Panc1 (cell line): ENCODE measurements at places on chromosomes 16 and 17.

GRCh38 chr17:40932608-40933007, 4.8 kb downstream of the KRT23 start:
- DNase-seq: no peak

GRCh38 chr16:72171236-72171635, 719 bp downstream of the PMFBP1 start:
- no peak for DNase-seq

- no peak for DNase-seq
These were observed 26.4 kb downstream of the DUS2 start for GRCh38 chr16:68049449-68049848.

- DNase-seq: no peak
These were observed 88.6 kb upstream of the BRD7 start for GRCh38 chr16:50457423-50457822.

- DNase-seq: no peak
These were observed 12.3 kb downstream of the GLIS2 start for GRCh38 chr16:4328046-4328781.

DNA sequence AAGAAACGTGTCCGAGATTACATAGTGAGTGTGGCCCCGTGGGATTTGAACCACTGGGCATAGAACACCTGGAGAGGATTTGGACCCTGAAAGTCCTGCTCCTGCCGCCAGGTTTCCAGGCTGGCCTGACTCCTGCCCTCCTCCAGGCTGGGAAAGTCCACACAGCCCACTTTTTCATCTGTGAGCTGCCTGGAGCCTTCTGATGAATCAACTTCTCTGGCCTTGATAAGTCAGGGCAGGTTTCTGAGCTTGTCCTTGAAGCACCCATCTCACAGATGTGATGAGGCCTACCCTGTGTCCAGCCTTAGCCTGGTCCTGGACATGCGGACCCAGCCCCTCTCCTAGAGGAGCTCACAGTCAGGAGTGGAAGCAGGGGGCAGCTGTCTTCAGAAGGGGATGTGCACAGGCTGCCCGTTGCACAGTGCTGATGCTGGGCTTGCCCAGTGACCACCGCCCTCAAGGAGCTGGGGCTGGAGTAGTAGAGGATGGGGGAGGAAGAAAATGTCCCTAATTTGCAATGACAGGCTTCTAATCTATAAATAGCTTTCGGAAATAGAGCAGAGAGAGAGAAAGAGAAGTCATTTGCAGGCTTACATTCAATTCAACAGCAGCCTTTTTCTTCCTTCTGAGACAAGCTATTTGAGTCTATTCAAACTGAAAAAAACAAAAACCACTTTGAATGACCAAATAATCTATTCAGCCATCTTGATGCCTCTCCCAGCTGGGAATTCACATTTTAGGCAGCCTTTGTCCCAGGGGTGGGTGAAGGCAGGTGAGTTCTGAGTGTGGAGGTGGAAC, 73.5 kb upstream of the DNAJA2 start:
- DNase-seq: no peak

DNA sequence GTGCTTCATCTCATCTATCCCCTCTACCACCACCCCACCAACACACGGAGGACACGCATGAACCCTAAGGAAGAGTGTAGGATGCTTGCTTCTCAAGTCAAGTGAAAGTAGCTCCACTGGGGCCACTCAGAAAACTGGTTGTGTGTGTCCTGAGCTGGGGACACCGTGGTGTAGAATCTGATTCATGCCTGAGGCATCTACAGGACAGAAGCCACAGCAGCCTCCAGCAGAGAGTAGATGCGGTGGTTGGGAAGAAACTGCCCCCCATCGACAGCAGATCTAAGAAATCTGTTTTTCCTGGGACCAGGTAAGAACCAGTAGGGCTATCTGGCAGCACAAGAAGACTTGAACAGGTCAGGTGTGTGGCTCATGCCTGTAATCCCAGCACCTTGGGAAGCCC, 51.9 kb upstream of the HLF start:
- DNase-seq: no peak

GRCh38 chr16:3797473-3797872, 80.1 kb upstream of the TRAP1 start:
- DNase-seq: no peak

- no peak for DNase-seq
These were observed 10.4 kb upstream of the CUEDC1 start for GRCh38 chr17:57965521-57966160.

- DNase-seq: no peak
These were observed 10.0 kb upstream of the PHLPP2 start for GRCh38 chr16:71734511-71734910.

GRCh38 chr17:55308613-55309391, 44.0 kb downstream of the HLF start:
- no peak for DNase-seq

- DNase-seq: no peak
These were observed 52.5 kb upstream of the MTSS2 start for GRCh38 chr16:70738083-70738977.

GRCh38 chr17:80441133-80441578, 26.2 kb downstream of the ENDOV start:
- DNase-seq: no peak

DNA sequence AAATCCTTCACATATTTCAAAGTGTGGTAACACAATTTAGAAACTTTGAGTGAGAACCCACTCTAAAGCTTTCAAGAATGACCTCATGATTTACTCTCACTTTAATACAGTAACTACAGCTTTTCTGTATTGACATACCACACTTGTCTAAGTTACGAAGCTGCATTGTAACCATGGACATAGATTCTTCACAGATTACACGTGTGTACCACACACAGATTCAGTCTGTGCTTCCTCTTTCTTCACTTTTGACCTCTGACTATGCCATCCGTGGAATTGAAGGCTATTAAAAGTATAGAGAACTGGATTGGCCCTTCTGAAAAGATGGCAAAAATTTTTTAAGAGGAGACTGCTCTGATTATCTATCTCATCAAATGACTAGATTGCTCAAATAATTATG, 172.7 kb downstream of the TANC2 start:
- no peak for DNase-seq

DNA sequence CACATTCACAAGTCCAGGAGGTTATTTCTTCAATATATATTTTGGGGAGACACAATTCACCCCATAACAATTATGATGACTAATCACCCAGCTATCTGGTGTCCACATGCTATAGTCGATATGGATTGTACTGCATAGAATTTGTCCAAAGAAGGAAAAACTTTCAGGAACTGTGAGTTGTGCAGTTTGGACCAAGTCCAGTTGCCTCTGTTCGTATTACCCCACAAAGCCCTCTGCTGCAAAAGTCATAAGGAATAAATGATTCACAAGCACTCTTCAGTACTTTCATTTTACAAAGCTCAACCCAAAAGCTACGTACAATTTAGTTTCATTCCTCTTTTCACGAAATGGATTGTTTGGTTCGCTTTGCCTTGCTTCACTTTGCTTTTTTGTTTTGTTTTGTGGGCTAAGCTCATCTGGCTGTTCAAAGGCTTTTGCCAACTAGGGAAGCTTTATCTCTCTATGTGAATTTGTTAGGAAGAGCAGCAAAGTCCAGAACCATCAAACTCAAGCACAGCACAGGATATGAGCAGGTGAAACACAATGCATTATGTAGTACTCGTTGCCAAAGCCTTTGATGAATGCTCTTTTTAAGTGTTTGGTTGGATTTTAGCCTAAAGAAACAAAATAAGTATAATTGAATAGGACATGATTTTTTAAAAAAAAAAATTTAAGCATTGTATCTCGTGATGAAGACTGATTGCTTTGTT, 98.6 kb downstream of the ZNF18 start:
- DNase-seq: no peak

- no peak for DNase-seq
These were observed 127.1 kb downstream of the PITPNC1 start for GRCh38 chr17:67504182-67504581.

GRCh38 chr16:80680839-80681238, 123.6 kb downstream of the CDYL2 start:
- DNase-seq: no peak

GRCh38 chr16:48434653-48435317, 49.6 kb upstream of the SIAH1 start:
- DNase-seq: no peak

DNA sequence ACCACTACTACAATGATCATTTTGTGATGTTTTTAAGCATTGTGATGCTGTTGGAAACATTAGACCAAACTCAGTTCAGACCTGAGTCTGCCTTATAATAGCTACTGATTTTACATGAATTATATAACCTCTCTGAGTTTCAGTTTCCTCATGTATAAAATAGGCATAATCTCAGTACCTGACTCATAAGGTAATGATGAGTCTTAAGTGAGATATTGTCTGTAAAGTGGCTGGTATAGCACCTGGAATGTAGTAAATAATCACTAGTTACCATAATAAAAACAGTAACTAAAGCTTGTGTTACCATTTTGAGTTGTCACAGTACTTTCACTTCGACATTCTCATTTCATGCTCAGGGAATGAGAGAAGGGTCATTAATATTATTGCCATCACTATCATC, 381.5 kb upstream of the SALL1 start:
- DNase-seq: no peak

DNA sequence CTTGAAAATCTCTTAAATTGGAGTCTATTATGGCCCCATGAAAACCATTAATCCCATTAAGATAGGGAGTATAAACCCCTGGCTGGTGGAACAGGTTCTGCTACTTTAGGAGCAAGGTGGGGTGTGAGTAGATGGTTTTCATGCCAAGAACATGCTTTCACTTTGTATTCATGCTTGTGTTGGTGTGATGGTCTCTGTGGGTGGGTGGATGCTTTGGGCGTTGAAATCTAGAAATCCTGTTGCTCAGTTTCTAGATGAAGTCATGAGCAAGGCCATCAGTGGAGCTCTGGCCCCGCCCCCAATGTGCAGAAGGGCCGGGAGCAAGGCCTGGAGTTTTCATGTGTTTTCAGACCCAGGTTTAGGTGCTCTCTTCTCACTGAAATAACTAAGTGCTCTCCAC, 20.1 kb downstream of the PLD6 start:
- no peak for DNase-seq

DNA sequence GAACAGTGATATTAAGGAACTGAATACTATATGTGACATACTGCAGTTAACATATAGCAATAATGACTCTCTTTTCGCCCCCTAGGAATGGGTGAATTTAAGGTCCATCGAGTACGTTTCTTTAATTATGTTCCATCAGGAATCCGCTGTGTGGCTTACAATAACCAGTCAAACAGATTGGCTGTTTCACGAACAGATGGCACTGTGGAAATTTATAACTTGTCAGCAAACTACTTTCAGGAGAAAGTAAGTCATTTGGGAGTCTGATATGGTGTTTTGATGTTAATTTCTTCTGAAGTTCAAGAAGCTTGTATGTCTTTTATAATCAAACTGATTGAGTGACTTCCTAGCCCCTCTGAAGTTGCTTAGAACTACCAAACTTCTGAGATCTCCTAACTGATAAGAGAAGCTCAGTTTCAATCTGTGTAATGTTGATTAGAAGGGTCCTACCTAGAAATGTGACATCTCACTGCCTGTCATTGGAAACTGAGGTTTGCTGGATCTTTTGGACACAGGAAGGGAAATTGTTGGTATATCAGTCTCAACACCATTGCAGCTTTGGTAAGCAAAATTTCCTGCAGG, 1.0 kb downstream of the UTP4 start:
- DNase-seq: no peak

- no peak for DNase-seq
These were observed 72.2 kb downstream of the CYLD start for GRCh38 chr16:50814052-50814451.

DNA sequence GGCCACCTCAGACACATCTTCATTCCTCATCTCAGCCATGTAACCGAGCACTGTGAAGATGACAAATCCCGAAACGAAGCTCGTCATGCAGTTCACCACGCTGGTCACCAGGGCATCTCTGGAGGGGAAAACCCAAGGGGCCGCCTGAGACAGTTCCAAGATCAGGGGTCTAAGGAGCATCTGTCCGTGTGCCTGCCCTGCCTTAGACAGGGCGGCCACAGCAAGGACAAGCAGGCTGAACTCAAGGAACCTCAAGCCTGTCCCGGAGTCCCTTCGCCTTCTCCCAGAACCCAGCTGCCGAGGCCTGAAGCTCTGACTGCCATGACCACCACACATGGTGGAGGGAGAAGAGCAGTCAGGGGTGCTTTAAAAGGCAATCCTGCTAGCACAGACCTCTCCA, 22.7 kb downstream of the SLC6A4 start:
- DNase-seq: no peak

DNA sequence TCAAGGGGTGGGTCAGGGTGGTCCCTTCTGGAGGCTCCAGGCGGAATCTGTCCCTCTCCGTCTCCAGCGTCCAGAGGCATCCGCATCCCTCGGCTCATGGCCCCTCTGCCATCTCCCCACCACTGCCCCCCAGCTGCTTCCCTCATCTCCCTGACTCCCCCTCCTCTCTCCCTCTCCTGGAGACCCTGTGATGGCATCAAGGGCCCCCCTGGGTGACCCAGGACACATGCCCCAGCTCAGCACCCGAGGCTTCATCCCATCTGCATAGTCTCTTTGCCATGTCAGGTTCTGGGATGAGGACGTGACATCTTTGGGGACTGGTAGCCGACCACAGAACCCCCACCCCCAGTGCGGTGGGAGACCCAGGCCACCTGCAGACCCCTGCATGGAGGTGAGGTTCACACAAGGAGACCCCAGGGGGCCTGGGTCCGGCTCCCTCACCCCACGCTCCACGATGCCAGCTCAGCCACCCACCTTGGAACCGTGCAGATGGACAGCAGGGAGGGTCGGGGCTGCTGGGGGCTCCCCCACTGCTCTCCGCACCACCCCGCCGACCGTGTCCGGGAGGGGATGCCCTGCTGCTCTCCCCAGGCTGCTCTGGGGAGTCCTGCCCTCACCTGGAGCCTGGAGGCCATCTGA, 3.8 kb downstream of the SECTM1 start:
- no peak for DNase-seq

DNA sequence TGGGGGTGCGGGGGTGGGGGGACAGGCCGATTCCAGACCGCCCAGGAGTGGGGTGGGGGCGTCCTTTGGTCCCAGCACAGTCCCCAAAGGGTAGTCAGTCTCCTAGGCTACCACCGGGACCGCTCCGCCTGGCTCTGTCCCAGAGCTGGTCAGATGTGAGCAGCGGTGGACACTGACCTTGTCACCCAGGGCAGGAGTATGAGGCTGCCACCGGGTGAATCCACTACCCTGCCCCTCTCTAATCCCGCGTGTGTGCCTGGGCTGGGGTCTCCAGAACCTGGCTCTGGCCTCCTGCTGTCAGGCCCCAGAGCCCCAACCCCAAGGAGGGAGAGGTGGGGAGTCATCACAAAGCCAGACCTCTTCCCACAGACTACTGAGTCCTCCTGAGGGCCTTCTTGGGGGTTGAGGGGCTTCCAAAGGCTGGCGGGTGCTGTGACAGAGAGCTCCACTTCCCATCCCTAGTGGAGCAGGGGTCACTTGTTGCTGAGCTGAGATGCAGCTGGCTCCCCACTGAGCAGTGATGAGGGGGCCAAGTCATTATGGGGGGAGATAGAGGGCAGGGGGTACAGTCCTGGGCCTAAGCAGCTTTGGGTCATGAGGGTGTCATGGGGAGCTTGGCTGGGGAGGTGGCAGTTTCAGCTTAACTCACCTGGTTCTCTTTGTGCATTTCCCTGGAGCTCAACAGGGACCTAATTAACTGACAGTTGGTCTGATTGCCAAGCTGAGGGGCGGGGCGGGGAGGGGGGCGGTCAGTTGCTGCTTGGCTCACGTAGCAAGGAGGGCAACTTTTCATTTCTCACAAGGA, 1.2 kb downstream of the PPP1R1B start:
- no peak for DNase-seq
